Adrenal gland (tissue), 19 donors: ENCODE measurements at places on chromosomes 3 and 15. TPM values are rescaled to one million over a fixed set of nuclear protein-coding genes. Genes with fewer than 3 reads are reported as not detected.
A peak's percentile ranks its signal among the peaks of the same experiment; 100 is the strongest.

DNA sequence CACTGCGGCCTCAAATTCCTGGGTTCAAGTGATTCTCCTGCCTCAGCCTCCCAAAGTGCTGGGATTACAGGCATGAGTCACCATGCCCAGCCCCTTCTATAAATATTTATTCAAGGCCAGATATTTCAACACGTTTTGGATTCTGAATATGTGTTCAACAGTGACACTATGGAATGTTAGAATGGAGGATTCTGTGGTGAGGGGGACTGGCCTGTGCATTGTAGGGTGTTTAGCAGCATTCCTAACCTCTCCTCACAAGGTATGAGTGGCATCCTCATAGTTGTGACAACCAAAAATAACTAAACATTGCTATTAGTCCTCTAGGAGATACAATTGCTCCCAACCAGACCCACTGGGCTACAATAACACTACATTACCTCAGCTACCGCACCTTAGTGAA is 104.0 kb upstream of the ATP10A start:
- DNase-seq: no peak

- DNase-seq: peak; percentile 82
Measured at GRCh38 chr15:38130740-38131498, 121.7 kb upstream of the SPRED1 start.

DNA sequence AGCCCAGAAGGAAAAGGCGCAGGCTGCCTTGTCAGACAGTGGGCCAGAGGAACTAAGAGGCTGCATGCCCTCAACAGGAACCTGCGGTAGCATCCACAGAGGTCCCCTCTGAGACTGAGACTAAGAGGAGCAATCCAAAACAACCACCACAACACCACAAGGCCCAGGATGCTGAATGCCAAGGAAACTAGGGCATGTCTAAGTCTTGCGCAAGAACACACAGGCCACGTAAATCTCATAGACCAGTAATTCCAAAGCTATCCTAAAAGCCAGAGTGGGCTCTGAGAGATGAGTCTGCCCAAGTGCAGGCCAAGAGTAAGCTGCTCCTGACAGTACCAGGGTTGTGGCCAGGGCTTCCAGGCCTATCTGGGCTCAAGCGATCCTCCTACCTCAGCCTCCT is 12.9 kb downstream of the MON1A start:
- no peak for DNase-seq

- no peak for DNase-seq
Measured at GRCh38 chr15:78399091-78399490, 38.9 kb upstream of the IREB2 start.

DNA sequence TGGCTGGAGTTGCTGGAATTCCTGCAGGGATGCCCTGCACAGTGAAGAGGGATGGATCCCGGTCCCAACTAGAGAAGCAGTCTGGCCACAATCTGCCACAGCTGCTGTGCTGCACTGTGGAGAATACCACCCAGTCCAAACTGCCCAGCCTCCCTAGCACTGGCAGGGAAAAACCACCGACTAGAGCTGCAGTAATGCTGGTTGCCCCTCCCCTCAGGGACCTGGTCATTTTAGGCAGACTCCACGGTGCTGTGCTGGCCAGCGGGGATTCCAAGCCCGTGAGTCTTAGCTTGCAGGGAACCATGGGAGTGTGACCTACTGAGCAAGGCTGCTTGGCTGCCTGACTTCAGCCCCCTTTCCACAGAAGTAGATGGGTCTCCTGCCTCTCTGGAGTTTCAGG is 478.0 kb upstream of the ATP11B start:
- DNase-seq: no peak

GRCh38 chr3:127822682-127823425 is 539 bp upstream of the MGLL start:
- peak; percentile 64 for DNase-seq

DNA sequence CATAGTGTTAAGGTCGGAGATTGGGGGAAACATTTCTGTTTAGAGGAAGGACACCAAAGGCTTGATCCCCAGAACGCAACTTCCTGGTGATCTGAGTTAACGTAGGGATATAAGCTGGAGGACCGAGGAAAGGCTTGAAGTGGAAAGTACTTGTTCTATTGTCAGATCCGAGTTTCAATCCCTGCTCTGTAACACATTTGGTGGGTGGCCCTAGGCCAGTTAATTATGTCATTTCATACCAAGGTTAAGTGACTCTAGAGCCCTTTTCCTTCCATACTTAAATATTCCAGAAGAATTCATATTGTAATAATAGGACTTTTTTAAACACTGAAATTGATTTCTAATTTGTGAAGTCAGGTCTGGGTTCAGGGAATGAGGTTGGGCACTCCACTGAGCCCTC is 80.9 kb downstream of the RPLP1 start:
- peak; percentile 3 for DNase-seq

DNA sequence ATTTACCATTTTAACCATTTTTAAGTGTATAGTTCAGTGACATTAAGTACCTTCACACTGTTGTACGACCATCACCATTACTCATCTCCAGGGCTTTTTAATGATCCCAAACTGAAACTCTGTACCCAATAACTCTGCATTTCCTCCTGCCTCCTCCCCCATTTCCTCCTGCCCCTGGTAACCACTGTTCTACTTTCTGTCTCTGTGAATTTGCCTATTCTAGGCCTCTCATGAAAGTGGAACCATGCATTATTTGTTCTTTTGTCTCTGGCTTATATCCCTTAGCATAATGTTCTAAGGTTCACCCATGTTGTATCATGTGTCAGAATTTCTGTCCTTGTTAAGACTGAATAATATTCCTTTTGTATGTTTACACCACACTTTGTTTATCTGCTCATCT is 154.2 kb downstream of the MECOM start:
- no peak for DNase-seq

GRCh38 chr3:12553921-12554391 is 2.9 kb upstream of the MKRN2 start:
- no peak for DNase-seq

GRCh38 chr15:98447069-98447468 is 201.3 kb upstream of the IGF1R start:
- DNase-seq: no peak

- DNase-seq: peak; percentile 38
Measured at GRCh38 chr3:5187920-5188418, 462 bp downstream of the EDEM1 start.

DNA sequence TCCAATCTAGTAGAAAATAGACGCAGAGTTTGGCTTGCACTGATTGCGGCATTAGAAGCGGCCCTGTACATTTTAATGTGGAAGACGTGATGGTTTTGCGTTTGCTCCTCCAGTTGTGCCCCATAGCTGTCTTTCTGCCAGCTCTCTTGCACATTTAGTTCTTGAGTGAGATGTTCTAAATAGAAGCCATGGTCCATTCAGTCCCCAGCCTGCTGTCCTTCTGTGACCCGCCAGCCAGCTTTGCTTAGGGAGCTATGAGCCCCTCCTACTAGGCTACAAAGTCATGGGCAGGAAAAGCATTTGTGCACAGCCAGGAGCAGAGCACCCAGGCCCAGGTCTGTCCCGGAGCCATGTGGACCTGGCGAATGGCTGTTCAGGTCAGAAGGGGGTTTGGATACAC is 50.3 kb downstream of the APBA2 start:
- no peak for DNase-seq

GRCh38 chr15:62047282-62047827 is 12.9 kb downstream of the VPS13C start:
- no peak for DNase-seq

DNA sequence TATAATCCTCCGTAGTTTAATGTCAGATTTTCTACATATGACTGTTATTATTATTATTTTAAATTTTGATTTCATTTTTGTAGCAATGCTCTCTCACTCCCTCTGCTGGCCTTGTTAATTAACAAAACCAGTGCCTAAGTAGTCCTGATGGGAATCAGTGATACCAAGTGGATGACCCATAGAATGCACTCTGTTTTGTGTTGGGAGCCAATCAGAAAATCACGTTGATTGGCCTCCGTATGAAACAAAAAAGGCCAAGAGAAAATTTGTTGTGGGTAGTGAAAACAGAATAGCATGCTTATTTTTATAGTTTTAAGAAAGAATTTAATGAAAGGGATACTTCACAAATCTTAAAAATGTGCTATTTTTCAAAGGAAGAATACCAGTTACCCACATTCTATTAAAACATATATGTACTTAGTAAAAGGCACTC is 34.4 kb upstream of the MEIS2 start:
- no peak for DNase-seq

GRCh38 chr3:45123581-45124269 is 22.5 kb downstream of the CDCP1 start:
- no peak for DNase-seq

- DNase-seq: no peak
Measured at GRCh38 chr15:40302981-40303380, 4.8 kb downstream of the PLCB2 start.

DNA sequence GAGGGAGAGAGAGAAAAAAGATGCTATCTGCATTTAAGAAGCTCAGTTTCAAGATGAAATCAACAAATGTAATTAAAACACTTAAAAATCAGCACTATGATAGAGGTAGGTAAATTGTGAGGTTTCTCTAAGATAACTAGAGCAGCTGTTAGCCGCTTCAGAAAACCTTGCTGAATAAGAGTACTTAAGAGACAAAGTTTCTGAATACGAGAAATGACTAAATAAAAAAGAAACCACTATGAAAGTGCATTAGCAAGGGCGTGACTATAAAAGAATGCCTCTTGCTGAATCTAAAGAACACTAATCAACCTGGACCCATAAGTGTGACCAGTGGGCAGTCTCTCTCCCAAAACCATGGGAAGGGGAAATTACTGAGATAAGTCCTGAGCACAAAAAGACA is 41.8 kb downstream of the IQCB1 start:
- DNase-seq: no peak

Gene CHDH
- 4.8 TPM for total RNA-seq

Gene CFAP20DC
- 1.3 TPM for total RNA-seq

Gene SLC9C1
- not detected for total RNA-seq

Gene TSPAN3
- 387 TPM for total RNA-seq

Gene CELSR3
- total RNA-seq: 3.9 TPM

Gene PCOLCE2
- 3.6 TPM for total RNA-seq

Gene ESYT3
- total RNA-seq: 0.16 TPM
